ENCODE measurements at places on chromosomes 2 and 18.

DNA sequence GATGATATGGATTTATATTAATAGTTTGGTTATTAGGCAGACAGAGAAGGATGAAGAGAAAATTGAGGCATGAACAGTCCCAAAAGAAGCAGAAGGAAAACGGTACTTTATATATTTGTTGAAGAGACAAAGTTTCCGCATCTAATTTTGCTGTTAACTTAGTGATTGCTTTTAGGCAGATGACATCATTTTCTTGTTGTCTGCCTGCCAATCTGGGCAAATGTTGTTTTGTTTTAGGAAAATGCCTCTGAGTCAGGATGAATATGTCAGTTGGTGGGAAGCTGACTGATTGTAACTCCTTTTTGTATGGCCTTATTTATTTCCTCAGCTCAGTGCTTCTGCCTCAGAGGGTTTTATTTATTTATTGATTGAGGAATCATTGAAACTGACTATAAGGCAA lies 52.5 kb upstream of the CAVIN2 start:
- DNase-seq, result no peak

GRCh38 chr2:85160966-85161960 lies 28.1 kb downstream of the TCF7L1 start:
- peak; percentile 71 for DNase-seq

DNA sequence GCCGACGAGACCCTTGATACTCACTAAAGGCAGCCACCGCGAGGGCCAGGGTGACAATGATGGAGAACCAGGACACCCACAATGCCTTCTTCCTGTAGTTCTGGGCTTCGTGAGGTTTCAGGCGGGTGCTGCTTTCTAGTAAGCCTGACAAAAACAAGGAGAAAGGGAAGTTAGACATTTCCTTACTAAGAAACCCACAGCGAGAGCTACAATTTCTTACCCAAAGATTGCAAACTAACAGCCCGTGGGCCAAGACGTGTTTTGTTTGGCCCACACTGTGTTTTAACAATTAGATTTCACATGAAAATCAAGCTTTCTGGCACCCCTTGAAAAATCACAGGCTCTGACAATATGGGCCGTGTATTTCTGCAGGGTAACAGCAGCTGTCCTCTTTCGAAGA lies 5.6 kb downstream of the TMEM163 start:
- DNase-seq, result no peak

GRCh38 chr2:64311948-64312621 lies 141.9 kb upstream of the LGALSL start:
- DNase-seq, result peak; percentile 60

DNA sequence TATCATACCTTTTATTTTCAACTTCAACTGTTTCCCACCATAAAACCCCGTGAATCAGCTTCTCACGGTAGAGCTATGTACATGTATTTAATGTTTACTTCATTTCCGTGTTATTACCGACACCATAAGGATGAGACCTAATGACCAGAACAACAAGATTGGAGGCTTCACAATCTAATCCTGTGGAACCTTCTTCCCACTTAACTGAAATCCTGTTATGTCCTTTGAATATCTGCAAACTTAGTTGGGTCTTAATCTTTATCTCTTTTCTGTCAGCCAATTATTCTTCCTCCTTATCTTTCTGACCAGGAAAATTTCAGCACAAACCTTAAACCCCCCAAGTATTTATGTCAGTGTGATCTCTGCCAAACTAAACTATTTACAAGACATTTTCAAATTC lies 214.4 kb downstream of the TMX3 start:
- no peak for DNase-seq

DNA sequence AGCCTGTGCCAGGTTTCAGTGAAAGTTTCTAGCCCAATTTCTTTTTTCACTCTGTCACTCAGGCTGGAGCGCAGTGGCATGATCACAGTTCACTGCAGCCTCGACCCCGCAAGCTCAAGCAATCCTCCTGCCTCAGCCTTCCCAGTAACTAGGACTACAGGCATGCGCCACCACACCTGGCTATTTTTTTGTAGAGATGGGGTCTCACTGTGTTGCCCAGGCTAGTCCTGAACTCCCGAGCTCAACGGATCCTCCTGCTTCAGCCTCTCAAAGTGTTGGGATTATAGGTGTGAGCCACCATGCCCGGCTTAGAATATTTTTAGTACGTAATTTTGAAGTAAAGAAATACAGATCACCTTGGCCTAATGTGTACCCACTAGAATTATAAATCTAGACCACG lies 87.1 kb downstream of the GORASP2 start:
- DNase-seq, result no peak

DNA sequence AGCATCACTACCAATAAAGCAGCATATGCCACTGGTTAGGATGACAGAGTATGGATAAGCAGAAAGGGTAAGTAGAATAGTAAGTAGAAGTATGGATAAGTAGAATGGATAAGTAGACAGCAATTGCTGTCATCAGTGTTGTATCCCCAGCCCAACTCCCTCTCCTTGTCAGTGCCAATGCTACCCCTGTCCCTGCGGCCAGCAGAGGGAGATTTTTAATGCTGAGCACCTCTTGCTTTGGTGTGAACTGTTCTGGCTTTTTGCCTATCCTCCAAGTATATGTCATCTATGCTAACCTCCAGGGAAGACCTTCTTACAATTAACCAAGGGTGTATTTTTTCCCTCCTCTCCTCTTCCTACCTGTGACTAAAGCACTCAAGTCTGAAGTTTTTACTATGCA lies 136.7 kb upstream of the SPHKAP start:
- peak; percentile 14 for DNase-seq

- DNase-seq, result no peak
Measured at GRCh38 chr2:123747326-123747725, 277.8 kb upstream of the CNTNAP5 start.

- no peak for DNase-seq
Measured at GRCh38 chr2:68737711-68738110, 3.1 kb downstream of the ARHGAP25 start.

- no peak for DNase-seq
Measured at GRCh38 chr18:44495151-44495550, 185.5 kb upstream of the SETBP1 start.

GRCh38 chr2:239220981-239221396 lies 179.8 kb downstream of the HDAC4 start:
- DNase-seq, result no peak

DNA sequence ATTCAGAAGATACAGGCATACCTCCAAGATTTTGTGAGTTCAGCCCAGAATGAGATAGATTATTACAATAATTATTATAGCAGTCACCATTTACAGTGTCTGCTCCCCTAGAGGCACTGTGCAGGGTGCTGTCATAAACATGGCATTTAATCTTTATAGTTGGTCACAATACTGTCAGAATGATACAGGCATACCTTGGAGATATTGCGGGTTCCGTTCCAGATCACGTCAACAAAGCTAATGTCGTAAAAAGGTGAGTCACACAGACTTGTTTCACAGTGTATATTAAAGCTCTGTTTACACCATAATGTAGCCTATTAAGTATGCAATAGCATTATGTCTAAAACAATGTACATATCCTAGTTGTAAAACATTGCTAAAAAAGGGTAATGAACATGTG lies 45.6 kb downstream of the ZRANB3 start:
- DNase-seq, result no peak

DNA sequence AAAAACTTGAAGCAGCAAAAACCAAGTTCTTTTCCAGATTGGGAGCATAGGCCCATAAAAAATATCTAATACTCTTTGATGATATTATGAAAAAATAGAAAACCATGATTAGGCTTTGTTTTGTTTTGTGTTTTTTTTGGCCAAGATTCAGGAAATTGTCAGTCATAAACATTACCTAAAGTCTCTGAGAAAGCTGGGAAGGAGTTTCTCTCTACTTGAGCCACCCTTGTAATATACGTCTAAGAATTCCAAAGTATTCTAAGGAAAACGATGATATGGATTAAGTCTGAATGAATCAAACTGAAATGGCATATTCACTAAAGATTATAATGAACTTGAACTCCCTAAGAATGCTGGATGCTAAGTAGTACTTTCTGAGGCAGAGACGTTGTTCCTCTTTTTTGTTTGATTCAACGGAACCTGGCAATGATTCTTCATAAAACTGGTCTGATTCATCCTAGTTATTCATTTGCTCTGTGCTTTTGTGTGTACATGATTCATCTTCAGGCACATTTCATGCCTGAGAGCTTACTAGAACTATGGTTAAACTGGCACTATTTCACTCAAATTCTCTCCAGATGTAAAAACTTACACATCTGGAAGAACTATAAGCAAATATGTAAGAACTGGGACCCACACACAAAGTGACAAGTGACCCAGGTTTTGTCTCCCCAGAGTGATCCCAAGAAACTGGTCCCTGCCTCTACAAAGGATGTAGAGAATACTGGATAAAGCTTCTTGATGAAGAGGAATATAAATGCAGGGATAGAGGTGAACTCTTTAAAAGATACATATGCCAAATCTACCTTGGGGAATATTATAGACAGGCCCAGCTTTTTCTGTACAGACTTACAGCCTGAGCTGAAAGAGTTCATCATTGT lies 159.7 kb downstream of the DOCK10 start:
- no peak for DNase-seq

DNA sequence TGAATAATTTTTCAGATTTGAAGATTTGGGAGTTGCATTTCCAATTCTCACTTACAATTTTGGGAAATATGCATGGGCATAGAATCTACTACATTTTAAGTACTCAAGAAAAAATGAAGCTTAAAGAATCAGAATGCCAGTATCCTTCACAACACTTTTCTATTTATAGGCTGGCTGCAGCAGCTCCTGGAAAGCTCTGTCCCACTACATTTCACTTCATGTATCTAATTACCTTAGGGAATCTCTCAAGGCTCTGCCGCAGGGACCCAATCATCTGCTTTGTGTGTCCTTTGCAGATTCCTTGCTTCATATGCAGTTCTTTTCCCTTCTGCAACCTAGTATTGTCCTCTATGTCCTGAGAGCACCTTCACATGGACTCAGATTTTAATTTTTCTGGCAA lies 102.9 kb downstream of the NUP35 start:
- DNase-seq, result no peak

- DNase-seq, result no peak
Measured at GRCh38 chr2:7116511-7116910, 199.3 kb downstream of the RNF144A start.

GRCh38 chr2:95220449-95220848 lies 13.1 kb downstream of the ZNF892 start:
- no peak for DNase-seq

DNA sequence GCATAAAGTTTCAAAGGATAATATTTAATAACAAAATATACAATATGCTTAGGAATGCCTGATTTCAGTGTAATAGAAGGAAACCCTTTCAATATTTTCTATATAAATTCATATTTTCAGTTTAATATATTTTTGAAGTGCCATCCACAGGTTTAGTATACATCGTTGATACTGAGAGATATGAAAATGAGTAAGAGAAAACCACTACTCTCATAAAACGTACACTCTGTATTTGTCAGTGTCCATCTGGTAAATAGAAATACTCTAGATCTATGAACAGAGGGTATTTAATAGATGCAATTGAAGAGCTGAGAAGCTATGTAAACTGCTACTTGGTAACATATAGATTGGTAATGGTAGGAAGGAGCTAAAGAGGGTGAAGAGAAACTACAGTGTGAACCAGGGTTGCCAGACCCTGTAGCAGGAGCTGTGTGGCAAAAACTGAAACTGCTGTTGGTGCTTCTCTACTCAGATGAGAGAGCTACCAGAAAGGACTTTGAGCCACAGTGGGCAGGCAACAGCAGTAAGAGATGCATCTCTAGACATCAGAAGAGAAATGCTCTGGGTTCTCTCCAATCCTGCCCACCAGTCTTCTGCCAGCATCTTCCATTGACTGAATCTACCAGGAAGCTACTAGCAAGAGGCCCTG lies 187.4 kb downstream of the CCDC102B start:
- no peak for DNase-seq

- no peak for DNase-seq
Measured at GRCh38 chr2:9178110-9178903, 28.3 kb upstream of the ASAP2 start.

GRCh38 chr18:23143016-23143814 lies 7.9 kb downstream of the CABLES1 start:
- DNase-seq, result no peak

DNA sequence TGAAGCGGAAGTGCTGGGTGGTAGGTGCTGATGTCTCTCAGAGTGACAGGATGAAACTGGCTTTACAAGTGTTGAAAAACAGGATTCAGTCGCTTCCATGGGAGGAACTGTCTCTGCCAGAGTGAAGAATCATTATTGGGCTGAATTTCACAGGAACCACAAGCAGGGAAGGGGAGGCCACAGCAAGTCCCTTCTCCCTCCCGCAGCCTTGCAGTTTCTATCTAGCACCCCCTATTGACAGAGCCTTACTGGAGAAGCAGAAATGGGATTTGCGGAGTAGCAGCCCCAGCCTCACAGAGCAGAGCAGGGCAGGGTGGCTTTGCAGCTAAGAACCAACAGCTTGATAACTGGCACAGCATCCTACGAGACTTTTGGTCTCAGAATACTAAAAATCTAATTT lies 33.3 kb upstream of the RMP24 start:
- peak; percentile 67 for DNase-seq

DNA sequence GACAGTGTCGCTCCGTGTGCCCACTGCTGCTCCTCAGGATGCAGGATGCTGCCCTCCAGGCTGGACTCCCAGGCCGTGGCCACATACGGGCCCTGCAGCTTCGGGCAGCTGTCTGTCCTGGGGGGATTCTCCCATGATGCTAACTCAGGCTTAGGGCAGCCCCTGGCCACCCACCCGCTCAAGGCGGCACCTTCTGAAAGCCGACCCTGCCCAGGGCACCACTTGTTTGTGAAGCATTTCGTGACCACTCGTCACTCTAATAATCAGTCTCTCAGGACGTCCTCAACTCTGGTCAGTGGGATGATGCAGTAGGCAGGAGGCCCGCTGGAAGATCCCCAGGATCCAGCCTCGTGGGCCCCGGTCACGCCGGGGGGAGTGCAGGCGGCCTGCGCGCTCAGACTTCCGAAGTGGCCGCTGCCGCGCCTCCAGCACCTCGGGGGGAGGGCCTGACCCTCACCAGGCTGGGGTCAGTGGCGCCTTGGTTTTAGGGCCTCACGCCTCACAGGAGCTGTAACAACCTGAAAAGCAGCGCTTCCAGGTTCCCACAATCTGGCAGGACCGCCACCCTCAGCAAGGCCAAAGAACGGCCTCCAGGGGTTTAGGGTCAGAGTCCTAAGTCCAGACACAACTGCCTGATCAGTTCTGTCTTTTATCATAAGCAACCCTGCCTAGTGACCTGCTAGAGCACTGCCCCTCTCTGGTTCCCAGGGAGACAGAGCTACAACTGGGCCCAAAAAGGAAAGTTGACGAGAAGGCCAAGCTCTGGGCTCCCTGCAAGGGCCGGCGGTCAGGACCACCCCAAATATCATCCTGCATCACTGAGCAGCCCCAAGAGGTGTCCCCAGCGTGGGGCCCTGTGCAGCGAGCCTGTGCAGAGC lies 53.0 kb downstream of the EIPR1 start:
- peak; percentile 67 for DNase-seq

DNA sequence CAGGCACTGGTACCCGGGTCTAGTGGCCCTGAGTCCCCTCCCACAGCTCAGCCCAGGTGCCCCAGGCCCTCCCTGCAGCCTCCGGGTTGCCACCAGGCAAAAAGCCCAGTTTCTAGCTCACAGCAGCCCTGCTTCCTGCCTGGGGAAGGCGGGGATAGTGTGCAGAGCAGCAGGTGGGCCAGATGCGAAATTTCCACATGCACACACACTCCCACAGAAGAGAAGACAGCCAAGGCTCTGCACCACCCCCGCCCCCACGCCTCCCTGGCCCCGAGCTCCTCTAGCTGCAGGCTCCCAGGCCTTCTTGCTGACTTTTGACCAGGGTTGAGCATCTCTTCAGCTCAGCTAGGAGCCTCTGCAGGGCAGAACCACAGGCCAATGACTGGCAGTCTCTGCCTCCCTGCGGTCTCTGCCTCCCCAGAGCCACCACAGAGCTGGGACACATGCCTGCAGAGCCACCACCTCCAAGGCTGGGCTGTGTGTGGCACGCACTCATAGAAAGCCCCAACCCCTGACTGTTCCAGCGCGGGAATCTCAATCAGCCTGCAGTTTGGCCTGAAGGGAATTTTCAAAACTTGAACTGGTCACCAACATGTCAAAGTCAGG lies 7.2 kb downstream of the SLC66A2 start:
- DNase-seq, result no peak

Measured in H7 (cell line).